Hair follicular keratinocyte (primary cell): ENCODE measurements at places on chromosomes 7 and 10. TPM values are rescaled to one million over a fixed set of nuclear protein-coding genes. Genes with fewer than 3 reads are reported as not detected.

The MYH16 gene
- total RNA-seq, result 1.1 and 1.2 TPM in 2 replicates

The TRIM50 gene
- total RNA-seq, result not detected in 2 replicates

The AKR1C3 gene
- total RNA-seq, result 3.7 and 8.4 TPM in 2 replicates

The TMEM176B gene
- total RNA-seq, result not detected in 2 replicates

The HOGA1 gene
- total RNA-seq, result 0.55 and 1.2 TPM in 2 replicates

The GALNT17 gene
- total RNA-seq, result not detected in 2 replicates

The GOLGA7B gene
- 0.46 and 0.47 TPM in 2 replicates for total RNA-seq
